ENCODE measurements at places on chromosomes 7 and 10.

DNA sequence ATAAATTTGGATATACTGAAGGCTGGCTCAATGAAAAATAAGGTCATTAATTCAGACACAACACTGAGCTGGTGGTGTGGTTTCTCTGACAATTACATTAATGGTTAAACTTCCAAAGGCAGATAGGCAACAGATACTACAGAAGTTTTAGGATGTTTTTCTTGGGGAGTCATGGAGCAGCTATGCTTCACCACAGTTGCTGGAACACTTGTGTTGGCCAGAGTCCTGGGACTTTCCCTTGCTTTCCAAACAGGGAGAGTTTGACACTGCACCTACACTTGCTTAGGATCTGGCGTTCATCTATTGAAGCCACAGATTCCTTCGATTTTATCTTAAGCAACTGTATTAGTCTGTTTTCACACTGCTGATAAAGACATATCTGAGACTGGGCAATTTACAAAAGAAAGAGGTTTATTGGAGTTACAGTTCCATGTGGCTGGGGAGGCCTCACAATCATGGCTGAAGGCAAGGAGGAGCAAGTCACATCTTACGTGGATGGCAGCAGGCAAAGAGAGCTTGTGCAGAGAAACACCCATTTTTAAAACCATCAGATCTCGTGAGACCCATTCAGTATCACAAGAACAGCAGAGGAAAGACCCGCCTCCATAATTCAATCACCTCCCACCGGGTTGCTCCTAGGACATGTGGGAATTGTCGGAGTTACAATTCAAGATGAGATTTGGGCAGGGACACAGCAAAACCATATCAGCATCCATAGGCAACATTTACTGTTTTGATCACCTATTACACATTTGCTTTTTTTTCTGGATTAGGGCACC, 27.8 kb upstream of the TMEM178B start:
- DNase-seq = no peak

- DNase-seq = no peak
Measured at GRCh38 chr7:92644406-92645113, 54.4 kb upstream of the FAM133B start.

DNA sequence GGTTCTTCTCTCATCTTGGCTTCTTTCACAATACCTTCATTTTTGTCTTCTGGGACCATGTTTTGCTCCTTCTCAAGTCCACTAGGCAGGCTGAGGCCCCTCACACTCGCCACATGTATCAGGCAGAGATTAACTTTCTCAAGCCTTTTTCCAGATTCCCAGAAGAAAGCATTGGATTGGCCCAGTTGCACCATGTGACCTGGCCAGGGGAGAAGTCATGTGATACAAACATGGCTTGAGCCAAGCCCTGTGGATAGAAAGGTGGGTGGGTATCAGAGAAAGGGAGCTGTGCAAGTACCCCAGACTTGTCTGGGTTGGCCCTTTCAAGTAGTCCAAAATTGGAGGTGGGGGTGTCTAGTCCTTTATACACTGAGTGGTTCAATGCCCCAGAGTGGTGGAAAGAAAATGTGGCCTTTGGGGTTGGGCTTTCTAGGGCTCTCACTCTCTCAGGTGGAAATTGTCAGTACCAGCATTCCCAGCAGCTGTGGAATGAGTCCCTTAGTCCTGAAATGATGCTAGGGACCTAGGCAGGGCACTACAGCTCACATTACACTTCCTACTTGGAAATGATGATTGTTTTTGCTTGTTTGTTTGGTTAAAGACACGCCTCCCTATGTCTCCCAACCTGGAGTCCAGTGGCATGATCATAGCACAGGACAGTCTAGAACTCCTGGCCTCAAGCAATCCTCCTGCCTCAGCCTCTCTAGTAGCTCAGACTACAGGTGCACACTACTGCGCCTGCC, 36.9 kb upstream of the C10orf67 start:
- DNase-seq = no peak

DNA sequence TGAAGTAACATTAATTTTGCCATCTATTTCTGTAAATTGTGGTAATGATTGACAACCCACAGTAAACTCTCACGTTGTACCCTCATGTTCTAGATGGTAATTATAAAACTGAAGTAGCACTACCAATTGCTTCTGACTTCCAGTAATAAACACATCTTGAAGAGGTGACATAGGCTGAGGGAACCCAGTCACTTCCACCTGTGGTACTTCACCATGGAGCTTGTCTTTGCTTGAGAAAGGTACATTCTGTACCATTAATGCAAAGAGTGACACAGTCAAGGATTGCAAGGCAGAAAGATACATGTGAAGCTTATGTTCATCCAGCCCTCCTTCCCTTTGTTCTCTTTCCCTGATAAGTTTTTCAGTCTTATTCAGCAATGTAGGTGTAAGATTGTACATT, 11.2 kb downstream of the CAPZA2 start:
- DNase-seq = no peak

- DNase-seq = no peak
Measured at GRCh38 chr7:125573126-125573525, 643.5 kb upstream of the POT1 start.

DNA sequence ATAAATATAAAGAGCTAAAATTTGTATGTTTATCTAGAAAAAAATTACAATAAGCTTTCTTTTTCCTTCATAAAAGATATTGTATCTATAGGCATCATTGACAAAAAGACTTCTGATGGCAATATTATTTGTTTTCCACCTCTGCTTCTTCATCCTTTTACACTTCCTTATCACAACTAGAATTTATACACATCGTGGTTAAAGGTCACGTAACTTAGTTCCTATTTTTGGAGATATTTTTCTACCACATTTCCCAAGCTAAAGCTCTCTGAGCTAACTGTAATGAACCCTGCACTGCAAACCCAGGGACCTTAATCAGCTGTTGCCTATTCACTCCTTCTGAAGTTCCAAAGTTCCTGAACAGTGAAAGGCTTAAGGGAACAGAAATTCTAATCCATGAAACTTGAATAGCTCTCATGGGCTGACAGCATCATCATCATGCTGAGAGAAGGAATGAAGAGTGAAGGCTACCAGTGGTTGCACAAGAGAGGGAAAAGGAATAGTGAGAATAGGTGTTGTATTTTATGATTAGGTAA, 106.1 kb upstream of the SLC13A1 start:
- DNase-seq = no peak

- DNase-seq = no peak
Measured at GRCh38 chr10:17701301-17701700, 50.7 kb upstream of the TMEM236 start.

GRCh38 chr7:95545007-95545615, 51.2 kb downstream of the PDK4 start:
- peak; percentile 21 for DNase-seq

GRCh38 chr7:43905956-43906330, 453 bp downstream of the URGCP start:
- peak; percentile 41 for DNase-seq

DNA sequence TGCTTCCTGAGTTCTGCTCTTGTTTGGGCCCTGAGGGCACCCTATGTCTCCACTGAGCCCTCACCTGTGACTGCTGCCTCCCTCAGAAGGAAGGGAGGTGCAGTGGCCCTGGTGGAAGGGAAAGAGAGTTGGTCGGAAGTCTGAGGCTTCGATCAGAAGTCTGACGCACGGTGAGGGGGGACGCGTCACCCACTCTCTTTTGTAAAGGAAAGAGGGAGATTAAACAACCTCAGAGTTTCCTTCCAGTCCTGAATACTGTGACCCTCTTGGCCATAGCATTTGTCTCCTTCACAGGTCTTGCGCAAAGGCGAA, 31.4 kb upstream of the TRIM8 start:
- no peak for DNase-seq

DNA sequence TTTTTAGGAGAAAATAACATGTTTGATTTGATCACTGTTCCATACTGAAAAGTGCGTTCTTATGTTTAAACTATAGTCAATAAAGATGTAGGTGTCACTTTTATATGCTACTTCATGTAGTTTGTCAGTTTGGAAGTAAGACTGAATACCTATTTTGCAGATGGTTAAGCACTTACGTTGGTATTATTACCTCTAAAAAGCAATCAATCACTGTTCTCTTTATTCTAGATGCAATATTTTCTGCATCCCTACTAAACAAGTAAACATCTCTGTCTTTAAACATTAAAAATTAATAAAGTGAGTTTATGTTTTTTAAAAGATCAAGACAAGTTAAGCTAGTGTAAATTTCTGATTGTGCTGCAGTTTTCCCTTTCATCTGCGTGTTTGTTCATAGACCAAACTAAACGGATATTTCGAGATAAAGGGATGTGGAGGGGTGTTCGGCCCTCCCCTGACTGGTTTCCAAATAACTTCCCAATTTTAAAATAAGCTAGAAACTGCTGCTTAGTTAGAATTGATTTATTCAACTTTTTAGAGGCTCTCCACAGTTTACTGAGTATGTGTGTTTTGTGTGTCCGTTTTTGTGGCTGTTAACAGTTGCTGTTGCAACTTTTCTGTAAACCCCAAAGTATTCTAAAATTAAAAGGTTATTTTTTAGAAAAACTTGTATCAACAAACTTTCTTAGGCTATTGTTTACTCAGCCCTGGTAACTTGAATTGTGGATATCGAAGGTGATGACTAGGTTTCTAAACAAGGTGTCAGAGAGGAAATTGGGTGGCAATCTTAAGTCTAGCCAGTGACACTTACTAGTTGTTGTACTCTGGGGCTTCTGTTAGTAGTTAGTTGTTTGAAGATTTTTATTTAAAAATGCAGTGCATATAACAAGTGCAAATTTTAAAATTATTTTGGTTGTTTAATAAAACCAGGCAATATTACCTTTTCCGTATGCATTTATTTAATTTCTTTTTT, 974 bp downstream of the KIF11 start:
- DNase-seq = no peak

DNA sequence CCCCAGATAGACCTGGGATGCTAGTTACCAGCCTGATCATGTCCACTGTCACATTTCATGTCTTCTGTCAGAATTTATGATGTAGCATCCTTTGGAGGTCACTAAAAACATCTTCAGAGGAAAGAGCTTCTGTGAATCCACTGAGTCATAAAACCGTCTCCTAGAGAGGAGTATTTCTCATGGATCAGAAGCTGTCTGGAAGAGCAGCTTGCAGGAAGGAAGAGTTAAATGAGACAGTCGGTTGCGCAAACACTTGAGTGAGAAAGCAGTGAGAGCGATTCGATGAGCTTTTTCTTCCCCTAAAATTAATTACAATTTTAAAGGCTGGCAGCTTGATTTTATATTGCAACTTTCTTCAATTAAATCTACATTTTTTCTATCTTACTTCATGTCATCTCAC, 47.2 kb upstream of the WDR11 start:
- no peak for DNase-seq

DNA sequence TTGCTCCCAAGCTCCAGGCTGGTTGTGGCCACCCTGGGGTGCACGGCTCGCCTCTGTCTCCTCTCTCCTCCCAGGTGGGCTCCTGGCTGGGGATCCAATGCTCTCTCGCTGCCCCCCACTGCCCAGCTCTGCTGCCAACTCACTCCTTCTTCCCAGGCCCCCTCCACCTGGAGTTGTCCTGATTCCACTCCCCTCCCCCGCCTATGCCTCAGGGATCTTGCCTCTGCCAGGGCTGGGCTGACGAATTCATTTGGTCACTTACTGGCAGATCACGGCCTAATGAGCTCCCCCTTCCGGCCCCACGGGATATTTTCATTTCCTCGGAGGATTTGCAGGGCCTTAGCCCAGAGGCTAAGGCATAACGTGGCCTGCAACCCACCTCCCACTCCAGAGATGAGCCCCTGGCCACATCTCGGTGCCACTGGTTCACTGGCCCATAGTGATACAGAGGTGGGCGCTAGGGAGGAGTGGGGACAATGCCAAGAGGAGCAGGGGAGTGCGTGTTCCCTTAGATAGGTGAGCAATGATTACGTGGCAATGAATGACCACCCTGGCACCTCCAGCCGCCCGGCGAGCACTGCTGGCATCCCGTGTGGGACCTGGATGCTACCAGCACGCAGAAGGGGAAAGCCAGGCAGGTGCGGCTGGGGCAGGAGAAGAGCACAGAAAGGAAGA, 344.6 kb upstream of the SHH start:
- peak; percentile 18 for DNase-seq

DNA sequence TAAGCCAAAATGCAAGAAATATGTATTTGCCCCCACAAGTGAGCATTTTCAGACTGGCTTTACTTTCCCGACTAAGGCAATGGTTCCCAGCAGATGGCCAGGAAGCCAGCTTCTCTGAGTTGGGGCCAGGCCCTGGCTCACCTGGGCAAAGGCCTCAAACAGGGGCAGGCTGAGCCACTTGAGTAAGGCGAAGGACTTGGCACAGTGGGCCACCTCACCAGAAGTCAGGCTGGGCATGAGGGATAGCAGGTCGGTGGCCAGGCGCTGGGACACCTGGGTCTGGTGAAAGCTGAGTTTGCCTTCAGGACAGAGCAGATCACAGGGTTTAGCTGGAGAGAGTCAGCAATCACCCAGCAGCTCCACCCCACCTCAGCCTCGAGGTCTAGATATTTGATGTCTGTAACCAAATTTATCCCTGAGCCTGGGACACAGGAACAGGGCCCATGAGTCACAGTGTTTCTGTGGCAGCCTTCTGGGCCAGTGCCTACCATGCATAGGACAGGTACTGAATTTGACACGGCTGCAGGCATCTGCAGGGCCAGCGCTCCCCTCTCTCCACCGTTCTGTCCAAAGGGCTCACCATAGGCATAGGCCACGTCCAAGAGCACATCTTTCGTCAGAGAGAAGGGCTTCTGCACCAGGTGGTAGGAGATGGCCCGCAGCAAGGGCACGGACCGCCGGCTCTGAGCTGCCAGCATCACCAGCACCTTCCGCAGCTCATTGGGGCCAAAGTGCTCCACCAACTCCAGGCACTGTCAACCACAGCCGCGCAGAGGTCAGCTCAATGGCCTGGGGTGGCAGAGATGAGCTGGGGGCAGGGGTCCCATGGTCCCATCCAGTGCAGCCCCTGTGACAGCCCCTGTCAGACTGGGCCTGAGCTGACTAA, 7.3 kb downstream of the TBRG4 start:
- no peak for DNase-seq

- no peak for DNase-seq
Measured at GRCh38 chr7:39333701-39334100, 232.5 kb upstream of the YAE1 start.

- no peak for DNase-seq
Measured at GRCh38 chr10:60985951-60986350, 42.0 kb upstream of the RHOBTB1 start.

- no peak for DNase-seq
Measured at GRCh38 chr10:111200505-111201186, 123.8 kb downstream of the ADRA2A start.

GRCh38 chr10:25417611-25418010, 242.8 kb downstream of the GPR158 start:
- no peak for DNase-seq

DNA sequence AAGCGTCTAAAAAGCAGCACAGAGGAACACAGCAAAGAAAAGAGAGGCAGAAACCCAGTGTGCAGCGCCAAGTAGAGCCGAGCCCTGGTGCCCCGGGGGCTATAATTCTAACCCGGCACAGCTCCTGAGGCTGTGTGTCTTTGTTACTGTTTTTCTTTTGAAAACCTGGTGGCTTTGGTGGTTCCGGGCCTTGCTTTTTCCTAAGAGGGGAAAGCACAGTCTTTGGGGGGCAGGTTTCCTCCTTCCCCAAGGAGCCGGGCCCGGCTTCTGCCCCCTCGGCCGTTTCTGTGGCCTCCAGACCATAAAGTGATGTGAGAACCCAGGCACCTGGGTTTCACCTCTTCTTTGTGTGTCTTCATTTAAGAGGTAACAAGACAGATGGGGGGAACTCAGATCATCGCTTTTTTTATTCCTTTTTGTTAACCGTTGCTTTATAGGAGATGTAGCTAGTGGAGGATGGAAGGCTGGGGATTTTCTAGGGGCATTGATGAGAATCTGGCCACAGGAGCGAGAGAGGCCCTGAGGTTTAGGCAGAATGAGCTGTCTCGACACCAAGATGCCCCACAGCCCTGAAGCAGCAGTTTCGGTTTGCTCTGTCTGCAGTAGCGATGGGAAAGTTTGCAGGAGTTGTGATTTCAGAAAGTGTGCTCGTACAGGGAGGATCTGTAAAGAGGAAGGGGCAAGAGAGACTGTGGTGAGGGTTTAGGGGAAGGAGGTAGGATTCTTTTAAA, 367.8 kb upstream of the GALNT17 start:
- DNase-seq = no peak

All from HTR-8/SVneo (cell line).